Left cardiac atrium (tissue), 4 donors: ENCODE measurements at places on chromosomes 7 and 10. TPM values are rescaled to one million over a fixed set of nuclear protein-coding genes. Genes with fewer than 3 reads are reported as not detected.
A peak's percentile ranks its signal among the peaks of the same experiment; 100 is the strongest.

DNA sequence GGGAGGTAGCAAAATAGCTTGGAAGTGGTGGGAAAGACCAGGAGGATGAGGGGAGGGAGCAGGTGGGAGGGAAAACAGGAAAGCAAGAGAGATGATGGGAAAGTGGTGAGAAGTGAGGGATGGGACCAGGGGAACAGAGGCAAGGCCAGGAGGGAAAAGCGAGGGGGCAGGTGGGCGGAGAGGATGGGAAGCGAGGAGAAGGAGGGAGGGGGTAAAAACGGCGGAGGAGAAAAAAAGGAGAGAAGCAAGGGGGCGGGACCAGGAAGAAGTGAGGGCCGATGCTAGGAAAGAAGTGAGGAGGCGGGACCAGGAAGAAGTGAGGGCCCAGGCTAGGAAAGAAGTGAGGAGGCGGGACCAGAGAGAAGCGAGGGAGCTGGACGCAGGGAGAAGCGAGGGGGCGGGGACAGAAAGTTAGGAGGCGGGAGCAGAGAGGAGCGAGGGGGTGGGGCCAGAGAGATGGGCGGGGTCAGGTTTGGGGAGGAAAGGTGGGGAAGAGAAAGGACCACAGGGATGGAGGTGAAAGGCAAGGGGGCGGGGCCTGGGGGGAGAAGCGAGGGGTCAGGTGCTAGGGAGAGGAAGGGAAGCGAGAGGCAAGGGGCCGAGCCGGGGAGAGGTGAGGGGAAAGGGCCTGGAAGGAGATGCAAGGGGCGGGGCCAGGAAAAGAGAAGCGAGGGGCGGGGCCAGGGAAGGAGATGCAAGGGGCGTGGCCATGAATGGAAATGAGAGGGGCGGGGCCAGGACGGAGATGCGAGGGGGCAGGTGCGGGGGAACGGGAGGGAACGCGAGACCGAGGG is 984 bp downstream of the SMURF1 start:
- peak; percentile 95 for DNase-seq

DNA sequence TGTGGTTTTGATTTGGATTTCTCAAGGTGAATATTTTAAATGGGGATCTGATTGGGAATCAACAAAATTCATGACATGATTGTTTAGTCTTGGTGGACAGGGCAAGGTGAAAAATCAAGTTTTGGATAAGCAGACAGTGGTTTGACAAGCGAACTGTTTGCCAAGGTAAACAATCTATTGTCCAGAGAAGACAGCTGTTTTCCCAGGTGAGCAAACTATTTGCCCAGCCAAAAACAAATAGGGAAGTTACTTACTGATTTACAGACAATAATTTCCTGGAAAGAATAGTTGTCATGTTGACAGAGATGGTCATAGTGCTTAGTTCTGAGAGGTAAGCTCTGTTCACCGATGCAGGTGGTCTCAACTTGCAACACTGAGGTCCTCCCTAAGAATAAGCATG is 94.0 kb upstream of the STEAP1B start:
- no peak for DNase-seq

CCL24 gene
- total RNA-seq, result not detected

FFAR4 gene
- total RNA-seq, result 0.39 TPM

DNA sequence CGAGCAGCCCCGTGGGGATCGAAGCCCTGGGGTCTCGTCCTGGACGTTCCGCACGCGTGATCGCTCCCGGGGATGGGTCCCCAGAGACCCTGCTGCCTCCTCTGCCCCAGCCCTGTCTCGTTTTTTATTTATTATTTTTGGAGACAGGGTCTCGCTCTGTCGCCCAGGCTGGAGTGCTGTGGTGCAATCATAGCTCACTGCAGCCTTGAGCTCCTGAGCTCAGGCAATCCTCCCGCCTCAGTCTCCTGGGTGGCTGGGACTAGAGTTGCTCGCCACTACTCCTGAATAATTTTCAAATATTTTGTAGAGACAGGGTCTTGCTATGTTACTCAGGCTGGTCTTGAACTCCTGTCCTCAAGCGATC is 319 bp upstream of the STX1A start:
- DNase-seq, result no peak

GRCh38 chr10:129096065-129096984 is 370.7 kb upstream of the MGMT start:
- DNase-seq, result peak; percentile 33
